CD14-positive monocyte (primary cell): ENCODE measurements at places on chromosomes 7 and 10.
A peak's percentile ranks its signal among the peaks of the same experiment; 100 is the strongest.

DNA sequence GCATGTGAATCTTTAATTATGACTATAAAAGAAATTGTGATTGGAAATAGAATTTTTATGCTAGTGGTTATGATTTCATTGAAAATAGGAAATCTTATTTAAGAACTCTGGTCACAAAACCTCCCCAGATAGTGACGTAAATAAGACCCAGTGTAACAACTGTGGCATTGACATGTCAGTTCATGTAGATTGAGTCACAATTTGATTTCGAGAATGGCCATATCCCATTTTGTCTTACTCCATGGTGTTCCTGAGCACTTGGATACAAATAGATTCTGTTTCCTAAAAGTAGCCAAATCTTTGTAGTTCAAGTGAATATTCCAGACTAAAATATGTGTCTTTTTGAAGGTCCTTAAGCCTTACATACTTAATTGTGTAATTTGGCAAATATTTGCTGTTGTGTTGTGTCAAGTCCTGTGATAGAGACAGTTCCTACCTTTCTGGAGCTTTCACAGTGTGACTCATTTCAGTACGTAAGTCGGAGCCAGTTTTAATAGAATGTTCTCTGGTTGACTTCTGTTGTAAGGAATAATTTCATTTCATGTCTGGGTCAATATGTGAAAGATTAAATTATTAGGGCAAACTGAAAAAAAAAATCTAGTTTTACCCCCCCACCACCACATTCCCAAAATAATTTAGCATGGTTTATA is 37.1 kb upstream of the TOMM7 start:
- no peak for DNase-seq

GRCh38 chr7:136900005-136900404 is 31.6 kb downstream of the CHRM2 start:
- no peak for DNase-seq

- DNase-seq: no peak
Observed at GRCh38 chr7:73941836-73942551, 81.0 kb downstream of the TMEM270 start.

DNA sequence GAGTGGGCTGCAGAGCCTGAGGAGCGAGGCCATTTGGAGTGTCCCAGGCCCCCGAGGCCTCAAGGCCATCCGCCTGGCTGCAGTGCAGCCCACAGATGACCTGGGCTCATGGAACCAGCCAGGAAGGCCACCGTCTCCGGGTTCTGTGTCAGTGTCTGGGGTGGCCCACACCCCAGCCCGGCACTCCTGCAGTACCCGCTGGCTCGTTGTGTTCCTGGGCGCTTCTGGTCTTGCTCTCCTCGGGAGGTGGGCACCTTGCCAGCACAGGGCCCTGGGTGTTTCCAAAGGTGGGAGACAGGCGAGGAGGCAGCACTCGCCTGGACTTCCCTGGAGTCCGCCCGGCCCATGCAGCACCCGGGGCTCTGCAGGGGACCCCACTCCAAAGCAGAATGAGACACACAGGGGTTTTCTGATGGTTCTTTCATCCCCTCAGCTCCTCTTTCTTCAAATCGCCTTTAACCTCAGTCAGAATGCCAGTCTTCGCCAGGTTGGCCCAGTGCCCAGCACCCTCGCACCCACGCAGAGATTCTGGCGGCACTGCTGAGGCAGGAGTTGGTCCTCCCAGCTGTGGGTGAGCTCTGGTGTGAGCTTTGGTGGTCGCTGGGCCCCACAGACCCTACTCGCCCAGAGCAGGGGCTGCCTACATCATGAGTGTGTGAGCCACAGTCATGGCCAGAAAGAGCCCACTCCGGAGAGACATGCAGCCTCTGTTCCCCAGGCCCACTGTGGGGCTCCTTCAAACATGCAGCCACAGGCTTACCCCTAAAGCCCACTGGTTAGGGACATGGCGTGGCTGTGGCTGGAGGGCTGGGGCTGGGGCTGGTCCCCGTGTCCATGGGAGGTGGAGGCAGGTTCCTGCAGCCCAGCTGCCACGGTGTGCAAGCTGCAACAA is 155.7 kb downstream of the EBF3 start:
- DNase-seq: no peak

GRCh38 chr7:147541261-147541660 is 1049.3 kb upstream of the C7orf33 start:
- no peak for DNase-seq

- no peak for DNase-seq
Observed at GRCh38 chr10:100748231-100749058, 3.1 kb downstream of the PAX2 start.

GRCh38 chr10:7337431-7338171 is 73.2 kb downstream of the SFMBT2 start:
- peak; percentile 29 for DNase-seq

- DNase-seq: no peak
Observed at GRCh38 chr10:106175760-106176377, 988.6 kb downstream of the SORCS1 start.

DNA sequence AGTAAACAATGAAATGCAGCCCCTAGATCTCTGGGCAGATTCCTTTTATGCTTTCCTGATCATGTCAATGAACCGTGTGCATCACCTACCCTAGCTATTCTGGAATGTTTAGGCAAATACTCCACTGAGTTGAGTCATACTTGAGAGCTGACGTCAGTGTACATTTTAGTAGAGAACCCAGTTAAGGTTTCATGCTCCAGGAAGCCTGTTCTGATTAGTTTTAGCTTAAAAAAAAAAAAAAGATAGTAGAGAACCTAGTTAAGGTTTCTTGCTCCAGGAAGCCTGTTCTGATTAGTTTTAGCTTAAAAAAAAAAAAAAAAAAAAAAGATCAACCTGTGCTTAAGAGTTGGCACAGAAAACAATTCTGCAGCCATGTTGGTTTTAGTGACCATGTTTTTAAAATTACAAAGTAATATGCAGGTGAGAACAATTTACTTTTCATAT is 3.7 kb upstream of the MCU start:
- DNase-seq: no peak

DNA sequence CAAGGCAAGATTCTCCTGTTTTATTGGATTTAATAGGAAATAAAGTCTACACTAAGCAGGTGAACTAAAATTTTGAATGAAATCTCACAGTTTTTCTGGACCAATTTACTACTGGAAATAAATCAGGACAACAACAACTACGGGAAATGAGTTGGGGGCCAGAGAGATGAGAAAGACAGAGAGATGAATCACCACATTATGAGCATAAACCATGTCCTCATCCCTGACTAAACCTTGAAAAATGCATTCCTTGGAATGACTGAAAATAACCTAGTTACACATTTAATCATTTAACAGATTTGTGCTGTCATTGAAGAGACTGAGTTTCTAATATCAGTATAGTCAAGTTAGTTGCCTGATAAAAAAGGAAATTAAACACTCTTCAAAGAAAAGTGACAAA is 608.4 kb upstream of the KCND2 start:
- DNase-seq: no peak

DNA sequence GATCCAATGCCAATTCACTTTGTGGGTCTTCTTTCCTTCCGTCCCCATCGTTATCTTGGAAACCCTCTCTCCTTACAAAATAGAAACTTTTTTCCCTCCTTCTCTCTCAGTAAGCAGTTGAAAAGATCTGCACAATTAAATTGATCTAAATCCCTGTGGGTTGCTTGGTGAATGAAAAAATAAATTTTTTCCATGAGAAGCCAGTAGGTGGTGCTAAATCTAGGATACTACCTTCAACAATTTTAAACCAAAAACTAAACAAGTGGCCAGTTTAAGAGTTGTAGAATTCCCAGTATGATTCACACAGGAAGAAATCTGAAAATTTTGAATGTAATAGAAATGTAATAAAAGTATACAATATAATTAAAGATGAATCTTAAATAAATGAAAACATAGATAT is 990.3 kb upstream of the ZNF722 start:
- DNase-seq: no peak

DNA sequence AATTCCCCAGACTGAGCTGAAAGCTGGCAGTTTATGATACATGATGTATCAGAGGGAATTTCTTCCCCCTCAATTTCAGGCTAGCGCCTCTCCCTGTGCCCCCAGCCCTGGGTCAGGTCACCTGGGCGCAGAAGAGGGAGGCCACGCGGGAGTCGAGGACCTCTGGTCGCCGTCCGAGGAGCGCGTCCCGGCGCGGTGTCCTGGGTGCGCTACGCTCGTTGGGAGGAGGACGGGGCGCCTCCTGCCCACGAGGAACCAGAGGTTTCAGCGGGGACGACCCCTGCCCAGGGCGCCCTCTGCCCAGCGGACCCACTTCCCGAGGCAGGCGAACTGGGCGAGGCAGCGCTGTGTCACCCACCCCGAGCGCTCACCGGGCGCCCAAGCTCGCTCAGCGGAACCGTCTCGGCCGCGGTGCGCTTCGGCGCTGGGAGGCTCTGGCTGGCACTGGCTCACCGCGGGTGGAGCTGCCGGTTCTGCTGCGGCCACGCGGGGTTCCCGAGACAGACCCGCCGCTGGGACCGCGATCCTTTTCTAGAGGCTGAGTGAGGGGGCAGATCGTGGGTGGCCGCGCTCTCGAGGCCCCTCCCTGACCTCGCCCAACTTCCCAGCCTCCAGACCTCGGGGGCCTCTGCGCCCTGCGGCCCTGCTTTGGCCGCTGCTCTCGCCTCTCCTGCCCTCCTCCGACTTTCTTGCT is at the start of gene FAM237B:
TSS of gene FAM237B (minus strand) at position 504 of the 694 bp plus-strand sequence. CDS start 1,556 bp downstream, outside the sequence.
- DNase-seq: no peak

- DNase-seq: no peak
Observed at GRCh38 chr10:128812000-128812399, 655.0 kb upstream of the MGMT start.

- DNase-seq: no peak
Observed at GRCh38 chr10:124019886-124020797, 73.3 kb downstream of the CHST15 start.

GRCh38 chr7:116528008-116528789 is 3.4 kb downstream of the CAV1 start:
- no peak for DNase-seq

GRCh38 chr7:1024876-1025742 is 19.2 kb upstream of the GPR146 start:
- no peak for DNase-seq

GRCh38 chr7:110307776-110308175 is 783.2 kb upstream of the LRRN3 start:
- no peak for DNase-seq

- DNase-seq: no peak
Observed at GRCh38 chr7:126803990-126804389, 448.8 kb downstream of the GRM8 start.

GRCh38 chr10:74034301-74034700 is 36.4 kb downstream of the VCL start:
- DNase-seq: no peak

DNA sequence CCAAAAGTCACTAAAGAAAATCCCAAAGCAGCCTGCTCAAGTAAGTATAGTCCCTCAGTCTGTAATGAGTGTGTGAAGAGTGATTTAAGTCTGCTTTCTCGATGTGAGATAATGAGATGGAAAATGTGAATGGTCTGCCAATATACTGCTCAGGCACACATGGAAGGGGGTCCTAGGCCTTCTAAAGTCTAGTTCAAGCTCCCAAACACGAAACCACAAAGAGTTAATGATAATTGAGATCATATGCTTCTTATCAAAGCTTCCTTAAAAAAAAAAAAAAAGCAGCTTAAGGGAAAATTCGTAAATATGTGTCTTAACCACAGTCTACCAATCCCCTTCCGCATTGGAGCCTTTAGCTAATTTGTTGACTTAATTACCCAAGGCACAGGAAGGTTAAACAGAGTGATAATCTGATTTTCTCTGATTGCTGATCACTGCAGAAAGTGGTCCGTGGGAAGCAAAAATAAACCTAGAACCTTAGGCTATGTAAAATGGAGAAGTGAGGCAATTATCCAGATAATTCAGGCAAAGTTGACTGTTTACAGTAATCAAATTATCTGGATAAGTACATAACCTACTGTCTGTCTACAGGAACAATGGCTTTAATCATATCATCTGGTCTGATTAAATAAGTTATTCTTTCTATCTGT is 172.9 kb downstream of the MBL2 start:
- DNase-seq: no peak

GRCh38 chr10:119829429-119829828 is 43.2 kb downstream of the MCMBP start:
- DNase-seq: no peak

DNA sequence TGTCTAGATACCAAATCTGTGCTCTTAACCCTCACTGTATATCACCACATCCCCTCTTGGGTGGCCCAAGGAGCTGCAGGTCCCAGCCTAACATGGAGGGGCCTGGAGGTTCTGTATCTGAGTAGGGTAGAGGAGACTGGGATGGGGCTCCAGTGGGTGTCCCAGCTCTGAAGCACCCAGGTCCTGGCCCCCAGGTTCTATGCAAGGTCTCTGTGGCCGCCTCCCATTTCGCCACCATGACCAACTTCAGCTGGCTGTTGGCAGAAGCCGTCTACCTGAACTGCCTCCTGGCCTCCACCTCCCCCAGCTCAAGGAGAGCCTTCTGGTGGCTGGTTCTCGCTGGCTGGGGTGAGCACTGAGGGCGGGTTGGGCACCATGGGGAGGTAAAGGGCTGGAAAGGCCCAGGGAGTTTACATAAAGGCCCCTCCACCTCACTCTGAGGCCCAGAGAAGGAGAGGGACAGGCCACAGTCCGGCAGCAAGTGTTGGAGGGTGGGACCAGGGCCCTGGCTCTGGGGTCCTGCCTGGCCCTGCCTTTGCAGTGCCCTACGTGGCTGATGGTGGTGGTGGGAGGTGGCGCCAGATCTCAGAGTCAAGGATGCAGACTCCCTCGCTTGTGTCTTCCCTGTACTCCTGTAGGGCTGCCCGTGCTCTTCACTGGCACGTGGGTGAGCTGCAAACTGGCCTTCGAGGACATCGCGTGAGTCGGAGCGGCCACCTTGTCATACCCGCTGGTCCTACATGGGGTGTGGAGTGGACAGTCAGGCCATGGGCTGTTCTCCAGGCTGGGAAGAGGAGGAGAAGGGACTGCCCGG is 10.2 kb downstream of the GHRHR start:
- DNase-seq: no peak

- DNase-seq: no peak
Observed at GRCh38 chr7:30863706-30864035, 48.0 kb upstream of the AQP1 start.

GRCh38 chr10:86365346-86366032 is 1.1 kb downstream of the GRID1 start:
- no peak for DNase-seq

- DNase-seq: no peak
Observed at GRCh38 chr7:106522696-106523095, 138.3 kb downstream of the CCDC71L start.

DNA sequence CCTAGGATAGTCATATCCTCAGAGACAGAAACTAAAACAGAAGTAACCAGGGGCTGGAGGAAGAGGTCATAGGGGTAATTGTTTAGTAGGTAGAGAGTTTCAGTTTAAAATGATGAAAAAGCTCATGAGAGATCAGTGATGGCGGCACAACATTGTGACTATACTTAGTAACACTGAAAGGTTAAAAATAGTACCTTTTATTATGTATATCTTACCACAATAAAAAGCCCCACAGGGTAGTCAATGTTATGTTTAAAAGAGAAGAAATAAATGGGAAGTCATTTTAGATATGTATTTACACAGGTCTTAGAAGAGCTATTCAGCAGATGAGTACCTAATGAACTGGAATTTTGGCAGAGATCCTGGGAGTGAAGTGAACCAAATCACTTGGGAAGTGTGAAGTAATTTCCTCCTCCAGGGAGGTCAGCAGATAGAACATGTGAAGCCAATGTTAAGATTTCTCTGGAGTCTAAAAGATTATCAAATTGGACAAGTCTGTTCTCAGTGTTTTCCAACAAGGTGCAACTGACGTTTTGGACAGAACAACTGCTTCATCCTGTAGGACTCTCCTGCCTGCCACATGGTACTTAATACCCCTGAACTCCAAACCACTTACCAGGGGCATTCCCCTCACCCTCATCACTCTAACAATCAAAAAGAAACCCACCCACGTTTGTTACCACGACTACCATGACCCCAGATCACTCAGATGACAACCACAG is 6.4 kb downstream of the CDCA7L start:
- DNase-seq: no peak
